ENCODE measurements at places on chromosomes 5 and 9. TPM values are rescaled to one million over a fixed set of nuclear protein-coding genes. Genes with fewer than 3 reads are reported as not detected.

RIOK2 gene
- total RNA-seq: 36.5 TPM

TNFSF8 gene
- total RNA-seq: not detected

PHF24 gene
- 0.13 TPM for total RNA-seq

ENTREP1 gene
- 0.13 TPM for total RNA-seq

PROP1 gene
- not detected for total RNA-seq

ZBED3 gene
- 0.81 TPM for total RNA-seq

SLC34A3 gene
- 0.06 TPM for total RNA-seq

CDKN2B gene
- 4.4 TPM for total RNA-seq

FGF1 gene
- 8.5 TPM for total RNA-seq

FAXDC2 gene
- total RNA-seq: 13.6 TPM

SLIT3 gene
- 42.5 TPM for total RNA-seq

ARSI gene
- 0.19 TPM for total RNA-seq

BARHL1 gene
- not detected for total RNA-seq

WDR38 gene
- total RNA-seq: not detected

CARD9 gene
- total RNA-seq: 2.6 TPM

C1QTNF3 gene
- 0.79 TPM for total RNA-seq

DMRT3 gene
- total RNA-seq: not detected

CWC27 gene
- total RNA-seq: 12.9 TPM

TXNDC8 gene
- total RNA-seq: not detected

IFNA21 gene
- not detected for total RNA-seq

ARHGEF37 gene
- 0.99 TPM for total RNA-seq

CORO2A gene
- under 0.01 TPM for total RNA-seq

PDE4D gene
- total RNA-seq: 15.5 TPM

OLFM1 gene
- total RNA-seq: 0.44 TPM

C9orf50 gene
- total RNA-seq: 0.13 TPM

ECM2 gene
- 8.2 TPM for total RNA-seq

EGR1 gene
- 16.2 TPM for total RNA-seq

ANGPTL2 gene
- 56.7 TPM for total RNA-seq

SPINK6 gene
- not detected for total RNA-seq

SAPCD2 gene
- 7.7 TPM for total RNA-seq

CSF2 gene
- not detected for total RNA-seq

PCDHA4 gene
- total RNA-seq: 0.37 TPM

SPINK7 gene
- not detected for total RNA-seq

FRMPD1 gene
- not detected for total RNA-seq

RNF183 gene
- total RNA-seq: not detected

SYNPO gene
- total RNA-seq: 17.6 TPM

CCNO gene
- total RNA-seq: 0.40 TPM

ETF1 gene
- 99.9 TPM for total RNA-seq

RC3H2 gene
- total RNA-seq: 50.6 TPM

SLC1A3 gene
- total RNA-seq: 0.19 TPM

CFAP157 gene
- 0.06 TPM for total RNA-seq

ALDH1A1 gene
- total RNA-seq: 46.2 TPM

ADRB2 gene
- 3.7 TPM for total RNA-seq

CCDC183 gene
- 0.26 TPM for total RNA-seq

RAD23B gene
- total RNA-seq: 87.7 TPM

TEK gene
- total RNA-seq: 3.4 TPM
